Esophagus squamous epithelium (tissue), 5 donors: ENCODE measurements at places on chromosomes 1 and 21.

DNA sequence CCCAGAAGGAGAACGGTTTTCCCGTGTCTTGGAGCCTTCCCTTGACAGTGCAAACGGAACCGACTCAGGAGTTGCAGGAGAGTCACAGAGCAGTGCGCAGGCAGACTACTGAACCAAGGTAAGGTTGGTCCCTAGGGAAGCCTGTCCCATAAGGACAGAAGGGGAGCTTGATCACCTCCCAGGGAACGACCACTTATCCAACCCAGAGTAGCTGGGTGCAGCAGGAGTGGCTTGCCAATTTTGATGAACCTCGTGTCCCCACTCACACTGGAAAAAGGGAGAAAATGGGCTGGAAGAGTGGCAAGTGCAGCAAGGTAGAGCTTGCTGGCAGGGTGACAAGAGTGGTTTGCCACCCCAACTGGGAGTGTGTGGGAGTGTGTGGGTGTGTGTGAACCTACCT, 95.1 kb downstream of the LIPI start:
- no peak for DNase-seq

DNA sequence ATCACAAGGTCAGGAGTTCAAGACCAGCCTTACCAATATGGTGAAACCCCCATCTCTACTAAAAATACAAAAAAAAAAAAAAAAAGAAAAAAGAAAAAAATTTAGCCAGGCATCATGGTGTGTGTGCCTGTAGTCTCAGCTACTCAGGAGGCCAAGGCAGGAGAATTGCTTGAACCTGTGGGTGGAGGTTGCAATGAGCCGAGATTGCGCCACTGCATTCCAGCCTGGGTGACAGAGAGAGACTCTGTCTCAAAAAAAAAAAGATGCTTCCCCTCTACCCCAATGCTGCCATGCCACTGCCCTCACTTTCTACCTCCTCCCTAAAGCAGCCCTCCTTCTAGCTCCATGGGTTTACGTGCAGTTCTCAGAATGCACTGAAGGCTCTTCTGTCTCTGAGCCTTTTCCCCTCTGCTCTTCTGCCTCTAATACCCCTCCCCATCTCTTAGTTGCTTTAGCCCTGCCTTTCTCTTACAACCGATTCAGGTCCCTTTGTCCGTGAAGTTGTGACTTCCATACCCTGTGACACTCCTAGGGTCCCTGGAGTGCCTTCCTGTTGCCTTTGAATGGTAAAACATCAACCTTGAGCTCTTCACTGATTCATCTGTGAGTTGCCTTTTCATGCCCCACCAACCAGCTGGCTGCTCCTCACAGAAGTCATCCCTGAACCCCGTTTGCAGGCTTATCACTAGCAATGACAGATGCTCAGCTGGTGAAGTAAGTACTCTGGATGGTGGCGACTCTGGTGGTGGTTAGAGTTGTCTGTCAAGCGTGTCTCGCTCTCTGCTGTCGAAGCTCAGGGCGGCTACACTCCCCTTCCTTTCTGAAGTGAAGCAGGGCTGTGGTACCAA, 234.9 kb downstream of the RHOU start:
- DNase-seq: no peak

DNA sequence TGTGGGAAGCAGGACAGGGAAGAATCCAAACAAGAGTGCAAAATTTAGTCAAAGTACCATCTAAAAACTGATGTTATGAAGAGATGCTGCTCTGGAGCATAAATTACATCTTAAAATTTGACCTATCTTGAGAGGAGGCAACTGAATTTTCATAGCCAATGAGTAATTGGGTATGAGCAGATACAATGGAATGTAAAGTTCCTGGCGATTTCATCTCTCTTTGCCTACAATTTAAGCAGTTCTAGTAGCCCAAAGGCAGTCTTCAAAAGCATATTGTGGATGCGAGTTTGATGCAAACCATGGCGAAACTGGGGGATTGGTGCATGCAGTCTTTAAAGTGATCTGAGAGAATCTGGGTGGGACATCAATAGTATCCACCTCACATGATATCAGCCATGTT, 1265.9 kb downstream of the BRINP3 start:
- no peak for DNase-seq

DNA sequence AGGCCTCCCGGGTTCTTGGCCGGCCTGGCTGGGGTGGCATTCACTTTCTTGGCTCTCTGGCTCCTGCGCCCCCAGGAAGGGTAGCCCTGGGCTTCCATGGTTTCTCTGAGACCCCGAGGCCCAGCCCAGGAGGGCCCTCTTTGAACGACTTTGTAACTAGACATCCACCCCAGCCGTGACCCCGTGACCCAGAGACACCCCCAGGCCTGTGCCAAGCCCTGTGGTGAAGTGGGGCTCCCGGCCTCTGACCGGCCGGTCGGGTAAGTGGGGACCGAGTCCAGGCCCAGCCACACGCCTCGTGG, 64.0 kb downstream of the COL18A1 start:
- no peak for DNase-seq

- no peak for DNase-seq
Measured at GRCh38 chr1:212290608-212291007, 5.4 kb downstream of the PPP2R5A start.

DNA sequence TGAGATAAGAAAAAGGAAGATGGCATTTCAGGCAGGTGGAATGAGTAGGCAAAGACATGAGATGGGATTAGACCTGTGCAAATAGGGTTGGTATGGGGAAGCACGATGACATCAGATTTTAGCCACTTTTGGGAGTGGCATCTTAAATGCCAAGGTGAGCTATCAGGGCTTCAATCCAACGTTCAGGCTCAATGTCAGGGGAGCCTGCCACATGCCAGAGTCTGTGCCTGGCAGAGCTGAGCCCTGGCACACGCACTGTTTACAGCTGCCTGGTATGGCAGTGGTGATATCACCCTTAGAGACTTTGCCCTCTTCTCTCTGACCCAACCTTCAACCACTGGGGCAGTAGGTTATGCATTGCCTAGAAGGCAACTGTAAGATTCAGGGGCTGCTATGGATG, 1.1 kb upstream of the GUCA2B start:
- DNase-seq: no peak

GRCh38 chr1:212518188-212519054, 85.7 kb downstream of the NENF start:
- DNase-seq: no peak

DNA sequence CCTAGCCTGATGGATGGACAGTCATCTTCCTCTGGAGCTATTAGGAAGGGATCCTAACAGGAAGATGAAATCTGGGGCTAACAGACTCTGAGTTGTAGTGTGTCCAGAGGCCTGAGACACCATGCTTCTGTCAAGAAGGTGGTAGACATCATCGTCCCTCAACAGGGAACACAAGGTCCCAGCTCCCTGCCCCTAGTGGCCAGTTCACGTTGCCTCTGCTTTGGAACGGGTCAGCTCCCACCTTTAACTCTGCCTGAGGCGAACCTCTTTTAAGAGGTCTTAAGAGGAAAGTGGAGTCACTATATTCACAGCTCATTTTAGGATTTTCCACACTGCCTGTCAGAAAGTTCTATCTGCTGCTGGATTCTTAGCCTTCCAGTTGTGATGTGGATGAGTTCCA, 28.3 kb downstream of the LRRC71 start:
- no peak for DNase-seq

GRCh38 chr1:29521438-29521715, 285.1 kb downstream of the PTPRU start:
- no peak for DNase-seq

DNA sequence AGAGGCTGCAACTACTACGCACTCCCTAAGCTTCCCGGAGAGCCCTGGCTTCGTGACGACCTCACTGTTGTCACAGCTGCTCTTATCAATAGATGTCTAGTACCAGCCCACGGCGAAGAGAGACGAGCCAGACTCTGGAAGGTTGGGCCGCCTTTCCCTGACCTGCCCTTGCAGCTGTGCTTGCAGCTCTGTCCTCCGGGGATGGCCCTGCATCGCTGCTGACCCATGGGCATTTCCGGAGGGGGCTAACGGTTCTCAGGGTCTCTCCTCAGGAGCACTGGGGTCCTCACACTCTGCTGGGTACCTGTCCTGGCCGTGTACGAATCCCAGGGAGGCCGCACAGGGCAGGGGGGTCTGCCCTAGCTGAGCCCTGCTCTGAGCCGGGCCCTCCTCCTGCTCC, 93.8 kb upstream of the COL6A1 start:
- no peak for DNase-seq

DNA sequence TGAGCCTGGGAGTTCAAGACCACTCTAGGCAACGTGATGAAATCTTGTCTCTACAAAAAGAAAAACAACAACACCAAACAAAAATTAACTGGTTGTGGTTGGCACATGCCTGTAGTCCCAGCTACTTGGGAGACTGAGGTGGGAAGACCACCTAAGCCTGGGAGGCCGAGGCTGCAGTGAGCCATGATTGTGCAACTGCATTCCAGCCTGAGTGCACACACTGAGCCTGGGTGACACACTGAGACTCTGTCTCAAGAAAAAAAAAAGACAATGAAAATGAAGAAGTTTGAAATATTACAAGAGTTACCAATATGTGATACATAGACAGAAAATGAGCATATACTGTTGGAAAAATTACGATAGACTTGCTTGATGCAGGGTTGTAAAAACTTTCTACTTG, 31.9 kb downstream of the PDC start:
- no peak for DNase-seq

DNA sequence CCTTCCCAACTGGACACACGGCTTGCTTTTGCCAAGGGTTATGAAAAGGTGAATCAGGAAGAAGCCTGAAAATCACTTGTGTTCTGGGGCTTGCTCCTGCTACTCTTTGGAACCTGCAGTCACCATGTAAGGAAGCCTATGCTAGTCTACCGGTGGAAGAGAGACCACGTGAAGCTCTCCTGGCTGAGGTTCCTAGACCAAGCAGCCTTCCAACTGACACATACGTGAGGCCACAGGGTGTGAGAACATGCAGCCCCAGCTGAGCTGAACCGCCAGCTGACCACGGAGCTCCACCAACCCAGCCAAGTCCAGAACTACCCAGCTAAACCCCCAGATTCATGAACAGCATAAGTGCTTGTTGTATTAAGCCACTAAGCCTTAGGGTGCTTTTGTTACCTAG, 72.8 kb upstream of the KRTAP19-8 start:
- DNase-seq: no peak

- no peak for DNase-seq
Measured at GRCh38 chr1:21703318-21703963, 34.3 kb upstream of the RAP1GAP start.

DNA sequence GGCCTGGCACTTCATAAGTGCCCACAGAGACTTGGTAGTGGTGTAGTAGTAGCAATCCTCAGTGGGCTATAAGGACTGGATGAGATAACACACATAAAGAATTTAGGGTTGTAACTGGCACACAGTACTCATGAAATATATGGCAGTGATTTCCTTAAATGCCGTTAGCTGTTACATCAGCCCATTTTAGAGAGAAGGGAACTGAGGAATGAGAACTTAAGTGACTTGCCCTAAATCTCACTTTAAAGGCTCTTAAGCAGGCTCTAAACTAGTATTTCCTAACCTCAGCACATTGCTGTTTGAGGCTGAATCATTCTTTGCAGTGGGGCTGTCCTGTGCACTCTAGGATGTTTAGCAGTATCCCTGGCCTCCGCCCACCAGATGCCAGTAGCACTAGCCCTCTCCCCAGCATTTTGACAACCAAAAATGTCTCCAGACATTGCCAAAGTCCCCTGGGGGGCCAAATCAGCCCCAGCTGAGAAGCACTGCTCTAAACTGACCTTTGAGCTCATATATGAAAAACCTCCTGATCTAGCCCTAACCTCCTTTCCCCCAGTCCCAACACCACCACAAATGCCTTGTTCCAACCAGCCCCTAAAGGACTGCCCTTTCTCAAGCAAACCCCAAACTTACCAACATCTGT, 11.6 kb downstream of the CAMK2N1 start:
- DNase-seq: no peak

- no peak for DNase-seq
Measured at GRCh38 chr1:29004798-29005197, 90.4 kb downstream of the EPB41 start.

DNA sequence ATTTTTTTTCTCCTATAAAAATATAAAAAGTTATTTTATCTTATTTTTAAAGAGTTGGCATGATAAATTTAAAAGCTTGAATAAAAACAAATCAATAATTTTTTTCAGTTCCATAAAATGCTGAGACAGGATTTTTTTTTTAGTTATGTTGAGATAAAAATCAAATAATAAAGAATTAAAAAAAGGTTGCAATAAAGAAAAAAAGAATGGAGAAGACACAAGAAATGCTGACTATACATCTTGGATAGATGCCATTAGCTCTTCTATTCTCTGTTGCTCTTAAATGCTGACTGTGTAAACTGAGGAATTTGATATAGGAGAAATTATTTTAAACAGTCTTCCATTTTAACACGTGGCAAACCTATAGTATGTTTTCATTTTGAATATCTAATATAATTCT, 2298.5 kb downstream of the MRPL39 start:
- no peak for DNase-seq

- no peak for DNase-seq
Measured at GRCh38 chr1:180765151-180765550, 133.3 kb downstream of the XPR1 start.

- DNase-seq: no peak
Measured at GRCh38 chr1:26719205-26719604, 23.4 kb downstream of the ARID1A start.

- DNase-seq: no peak
Measured at GRCh38 chr1:55943721-55944435, 635.5 kb downstream of the PLPP3 start.

GRCh38 chr21:42392731-42393442, 3.0 kb downstream of the TMPRSS3 start:
- no peak for DNase-seq

DNA sequence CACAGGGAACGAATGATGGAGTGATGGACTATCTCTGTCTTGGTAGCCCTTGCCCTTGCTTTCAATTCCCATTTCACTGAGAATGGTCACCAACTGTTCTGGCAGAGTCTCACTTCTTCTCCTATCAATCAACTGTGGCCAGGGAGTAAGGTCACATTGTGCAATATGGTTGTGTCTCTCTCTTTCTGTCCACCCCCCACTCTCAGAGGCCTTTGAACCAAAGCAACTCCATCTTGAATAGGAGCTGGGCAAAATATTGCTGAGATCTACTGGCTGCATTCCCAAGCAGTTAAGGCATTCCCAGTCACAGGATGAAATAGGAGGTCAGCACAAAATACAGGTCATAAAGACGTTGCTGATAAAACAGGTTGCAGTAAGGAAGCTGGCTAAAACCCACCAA, 36.7 kb downstream of the NTMT2 start:
- DNase-seq: no peak

DNA sequence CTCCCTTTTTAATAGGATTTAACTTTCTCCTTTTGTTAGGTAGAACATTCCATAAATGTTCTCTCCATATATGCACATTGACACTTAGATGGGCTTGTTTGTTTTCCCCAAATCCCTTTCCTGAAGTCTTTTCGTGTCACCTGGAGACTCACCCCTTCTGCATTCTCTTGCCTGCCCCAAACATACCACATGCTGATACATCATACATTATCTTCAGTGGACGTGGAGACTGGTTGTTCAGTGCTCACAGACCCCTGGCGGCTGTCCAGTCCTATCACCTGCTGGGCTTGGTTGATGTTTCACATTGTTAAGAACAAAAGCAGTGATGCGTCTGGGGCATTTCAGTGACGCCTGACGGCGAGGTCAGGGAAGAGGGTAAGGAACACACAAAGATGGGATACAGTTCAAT, 22.2 kb downstream of the FMOD start:
- DNase-seq: no peak

- DNase-seq: no peak
Measured at GRCh38 chr21:42079939-42080787, 9.0 kb downstream of the UMODL1 start.
